Hematopoietic multipotent progenitor cell treated with erythropoietin and hydrocortisone succinate and interleukin-3 and kit ligand, for 15 days (in vitro differentiated cells): ENCODE measurements at places on chromosomes 4 and X.

DNA sequence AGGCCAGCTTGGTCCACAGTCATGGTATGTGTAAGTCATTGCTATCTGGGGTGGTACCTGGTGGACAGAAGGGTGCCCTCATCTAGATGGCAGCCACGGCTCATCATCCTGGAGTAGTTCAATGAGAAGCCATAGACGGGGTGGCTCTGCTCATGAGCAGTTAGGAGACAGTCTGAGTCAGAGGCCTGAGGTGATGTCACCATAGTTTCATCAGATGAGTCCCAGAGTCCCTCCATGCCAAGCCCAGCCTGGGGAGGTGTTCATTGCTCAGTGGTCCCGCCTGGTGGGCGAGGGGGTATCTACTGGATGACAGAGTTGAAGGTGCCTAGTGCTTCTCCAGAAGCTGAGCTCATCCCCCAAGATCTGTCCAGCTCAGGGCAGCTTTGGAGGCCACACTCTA is 49.8 kb downstream of the DLG3 start:
- no peak for DNase-seq

DNA sequence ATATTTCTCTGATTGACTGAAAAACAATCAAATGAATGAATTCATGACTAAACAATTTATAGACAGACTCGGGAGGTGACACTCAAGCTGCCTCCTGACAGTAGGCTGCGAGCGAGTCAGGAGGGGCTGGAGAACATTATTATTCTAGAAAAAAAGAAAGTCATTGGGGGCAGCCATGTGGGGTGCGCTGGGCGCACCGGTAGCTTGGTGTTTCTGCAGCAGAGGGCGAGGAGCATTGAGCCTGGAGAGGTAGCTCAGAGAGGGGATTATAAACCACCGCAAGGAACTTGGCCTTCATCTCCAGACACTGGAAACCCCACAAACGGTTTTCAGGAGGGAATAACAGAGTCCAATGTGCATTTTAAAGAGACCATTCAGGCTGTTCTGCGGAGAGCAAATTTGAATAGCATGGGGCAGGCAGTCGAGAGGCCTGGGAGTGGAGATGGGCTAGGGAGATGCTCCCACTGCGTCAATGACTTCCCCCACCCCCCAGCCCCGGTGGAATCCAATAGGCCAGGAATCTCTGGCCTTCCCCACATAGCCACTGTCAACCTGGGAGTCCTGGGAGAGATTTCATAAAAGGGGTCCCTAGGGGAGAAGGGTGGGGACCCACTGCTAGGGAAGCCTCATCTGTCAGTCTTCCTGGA is 168.3 kb downstream of the BCOR start:
- DNase-seq, result no peak

DNA sequence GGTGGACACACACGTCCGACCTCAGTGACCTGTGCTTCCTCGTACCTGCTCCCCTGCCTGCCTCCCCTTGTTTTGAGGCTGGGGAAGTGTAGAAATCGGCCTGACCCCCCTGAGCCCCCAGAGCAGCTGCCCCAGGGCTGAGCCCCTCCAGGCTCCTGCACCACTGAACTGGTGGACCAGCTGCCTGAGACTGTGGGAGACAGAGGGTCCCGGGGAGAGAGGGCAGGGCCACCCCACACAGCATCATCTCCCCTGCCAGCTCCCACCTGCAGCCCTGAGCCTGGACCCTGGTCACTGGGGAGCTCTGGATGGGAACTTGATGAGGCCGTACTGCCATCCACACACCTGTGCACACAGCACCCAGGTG is 15.0 kb upstream of the NAT8L start:
- DNase-seq, result no peak

GRCh38 chr4:69780141-69780540 is 19.7 kb upstream of the SULT1B1 start:
- no peak for DNase-seq

- no peak for DNase-seq
Observed at GRCh38 chr4:110480031-110480549, 4.1 kb downstream of the ENPEP start.

DNA sequence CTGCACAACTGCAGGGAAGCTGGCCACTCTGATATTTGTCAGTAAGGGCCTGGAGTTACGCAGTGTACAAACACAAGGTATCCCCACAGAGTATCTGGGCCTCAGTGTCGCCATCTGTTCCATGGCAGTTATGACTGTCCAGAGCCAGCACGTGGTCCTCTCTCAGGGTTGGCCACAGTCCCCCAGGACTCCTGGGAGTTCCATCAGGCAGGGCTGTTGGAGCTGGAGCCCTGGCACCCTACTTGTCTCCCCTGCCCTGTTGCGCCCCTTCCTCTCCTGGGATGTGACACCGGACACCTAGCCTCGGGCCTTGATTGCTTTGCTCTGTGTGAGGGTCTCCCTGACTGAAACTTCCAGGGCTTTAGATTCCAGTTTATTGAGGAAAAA is 8.4 kb downstream of the HTRA3 start:
- no peak for DNase-seq

DNA sequence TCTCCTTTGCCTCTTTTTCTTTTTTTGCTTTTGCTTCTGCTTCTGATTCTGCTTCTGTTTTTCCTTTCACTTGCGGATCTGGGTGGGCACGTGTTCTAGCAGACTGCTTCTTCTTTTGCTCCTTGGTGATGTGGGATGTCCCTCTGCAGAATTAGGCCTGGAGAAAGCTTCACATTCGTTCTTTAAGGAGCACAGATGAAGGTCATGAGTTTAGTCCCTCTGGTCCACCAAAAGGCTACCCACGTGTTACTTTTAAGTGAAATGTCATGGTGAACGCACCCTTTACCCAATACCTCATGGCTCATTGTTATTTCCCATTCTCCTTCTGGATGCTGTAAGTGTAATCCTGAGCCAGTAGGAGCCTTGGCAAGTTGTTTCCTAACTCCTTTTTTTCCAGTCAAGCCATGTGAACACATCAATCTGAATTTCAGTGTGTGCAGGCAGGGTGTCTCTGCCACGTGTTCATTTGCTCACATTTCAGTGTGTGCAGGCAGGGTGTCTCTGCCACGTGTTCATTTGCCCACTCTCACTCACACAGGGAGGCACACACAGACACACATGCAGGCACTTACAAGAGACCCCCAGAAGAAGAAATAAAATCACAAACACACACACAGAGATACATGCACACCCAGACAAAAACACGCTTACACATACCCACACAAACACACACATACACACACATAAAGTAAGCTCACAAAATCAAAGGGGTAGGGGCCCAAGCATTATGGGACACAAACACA is 36.9 kb downstream of the NBDY start:
- DNase-seq, result no peak

- DNase-seq, result no peak
Observed at GRCh38 chr4:40962551-40963180, 212.9 kb downstream of the NSUN7 start.
